Activated B cell treated with CpG ODN at 0.5 μM for 24 hours (primary cell): ENCODE measurements at places on chromosomes 13 and 19. TPM values are rescaled to one million over a fixed set of nuclear protein-coding genes. Genes with fewer than 3 reads are reported as not detected.

- no peak overlapping the region for H3K27ac ChIP-seq
- no peak overlapping the region for H3K4me3 ChIP-seq
- no peaks in the 10 kb centered on the region for H3K27me3 ChIP-seq
- peaks cover 32% of the 10 kb centered on the region for H3K4me1 ChIP-seq
Measured at GRCh38 chr13:113406321-113407102, 42.6 kb upstream of the GRTP1 start.

DNA sequence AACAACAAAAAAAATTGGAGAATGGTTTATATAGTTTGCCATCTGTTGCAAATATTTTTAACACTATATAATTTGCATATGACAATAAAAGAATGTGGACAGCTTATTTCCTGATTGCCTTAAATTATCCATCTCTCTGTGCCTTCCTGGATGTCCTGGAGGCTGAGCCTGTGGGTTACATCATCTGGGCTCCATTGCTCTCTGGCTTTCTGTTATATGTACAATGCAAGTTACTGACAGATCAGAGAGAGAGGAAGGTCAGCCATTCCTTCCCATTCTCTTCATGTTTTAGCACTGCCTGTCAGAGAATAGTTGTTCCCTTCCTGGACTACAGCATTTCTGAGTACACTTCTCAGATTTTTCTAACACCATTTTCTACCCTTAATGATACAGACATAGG, 758.3 kb upstream of the PCDH20 start:
- H3K27me3 ChIP-seq: no peaks in the 10 kb centered on the region
- no peak overlapping the region for H3K27ac ChIP-seq
- DNase-seq: no peak

- no peak for DNase-seq
- H3K4me3 ChIP-seq: no peak overlapping the region
- H3K36me3 ChIP-seq: no peaks in the 10 kb centered on the region
- H3K4me1 ChIP-seq: peaks cover 9% of the 10 kb centered on the region
Measured at GRCh38 chr19:39913682-39914333, 20.6 kb downstream of the FCGBP start.

DNA sequence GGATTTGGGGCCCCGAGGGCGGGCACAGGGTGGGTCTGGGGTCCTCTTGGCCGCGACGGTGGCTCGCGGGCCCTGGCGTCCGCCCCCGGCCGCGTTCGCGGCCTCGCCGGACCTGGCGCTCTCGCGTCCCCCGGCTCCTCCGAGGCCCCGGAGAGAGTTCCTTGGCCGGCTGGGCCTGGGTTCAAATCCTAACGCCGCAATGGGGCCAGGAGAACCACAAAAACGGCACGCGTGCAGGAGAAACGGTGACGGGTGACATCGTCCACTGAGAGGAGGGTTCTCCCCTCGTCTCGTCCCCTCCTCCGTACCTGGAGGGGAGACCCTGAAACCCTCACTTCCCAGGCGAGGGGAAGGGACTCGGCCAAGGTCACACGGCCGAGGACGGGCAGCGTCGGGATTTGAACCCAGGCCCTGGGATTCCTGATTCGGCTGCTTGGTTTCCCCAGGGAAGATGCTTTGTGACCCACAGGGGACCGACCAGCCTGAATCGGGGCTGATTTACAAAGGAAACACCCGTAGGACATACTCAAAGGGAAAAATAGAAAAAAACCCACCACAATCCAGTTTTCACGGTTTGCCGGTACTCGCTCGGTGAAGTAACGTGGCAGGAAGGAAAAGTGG, 624 bp downstream of the SAFB start:
- H3K27ac ChIP-seq: peak overlapping the region; percentile 99
- peaks cover 82% of the 10 kb centered on the region for H3K4me1 ChIP-seq
- no peak for DNase-seq
- H3K4me3 ChIP-seq: peak overlapping the region; percentile 100
- peaks cover 2% of the 10 kb centered on the region for H3K27me3 ChIP-seq
- H3K36me3 ChIP-seq: peaks cover 78% of the 10 kb centered on the region

DNA sequence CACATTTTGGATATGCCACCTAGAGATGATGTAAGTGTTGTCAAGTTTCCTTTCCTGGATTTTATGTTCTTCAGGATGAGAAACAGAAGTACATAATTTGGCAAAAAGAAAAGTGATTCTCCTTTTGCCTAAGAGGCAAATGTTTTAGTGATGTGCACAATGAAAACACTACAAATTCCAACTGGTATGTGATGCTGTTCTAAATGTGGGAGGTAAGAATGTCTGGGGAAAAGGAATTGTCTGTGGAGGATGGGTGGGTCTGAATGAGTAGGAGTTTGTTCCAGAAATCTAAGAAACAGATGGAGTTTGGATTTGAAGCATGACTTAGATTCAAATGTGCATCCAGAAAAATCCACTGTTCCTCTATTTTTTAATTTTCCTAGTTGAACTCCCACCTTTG, 473.6 kb upstream of the SPRY2 start:
- no peaks in the 10 kb centered on the region for H3K36me3 ChIP-seq
- H3K4me1 ChIP-seq: no peaks in the 10 kb centered on the region

GRCh38 chr19:23378948-23379347, 16.3 kb downstream of the ZNF91 start:
- DNase-seq: no peak
- no peak overlapping the region for H3K27ac ChIP-seq
- no peaks in the 10 kb centered on the region for H3K27me3 ChIP-seq
- H3K36me3 ChIP-seq: peaks cover 80% of the 10 kb centered on the region
- H3K4me3 ChIP-seq: no peak overlapping the region
- peaks cover 10% of the 10 kb centered on the region for H3K4me1 ChIP-seq

GRCh38 chr19:5339198-5339949, 1.2 kb downstream of the PTPRS start:
- no peaks in the 10 kb centered on the region for H3K36me3 ChIP-seq
- H3K27ac ChIP-seq: peak overlapping the region; percentile 65
- no peak for DNase-seq
- H3K4me1 ChIP-seq: peaks cover 30% of the 10 kb centered on the region
- peak overlapping the region; percentile 66 for H3K4me3 ChIP-seq

GRCh38 chr13:113022391-113022744, 53.4 kb downstream of the MCF2L start:
- peaks cover 12% of the 10 kb centered on the region for H3K4me1 ChIP-seq
- H3K4me3 ChIP-seq: no peak overlapping the region
- DNase-seq: no peak
- H3K36me3 ChIP-seq: peaks cover 2% of the 10 kb centered on the region
- H3K27ac ChIP-seq: no peak overlapping the region
- no peaks in the 10 kb centered on the region for H3K27me3 ChIP-seq

- peak overlapping the region; percentile 65 for H3K27ac ChIP-seq
- H3K27me3 ChIP-seq: no peaks in the 10 kb centered on the region
- peaks cover 62% of the 10 kb centered on the region for H3K4me1 ChIP-seq
- H3K36me3 ChIP-seq: no peaks in the 10 kb centered on the region
Measured at GRCh38 chr19:40143612-40144011, 47.6 kb upstream of the MAP3K10 start.

DNA sequence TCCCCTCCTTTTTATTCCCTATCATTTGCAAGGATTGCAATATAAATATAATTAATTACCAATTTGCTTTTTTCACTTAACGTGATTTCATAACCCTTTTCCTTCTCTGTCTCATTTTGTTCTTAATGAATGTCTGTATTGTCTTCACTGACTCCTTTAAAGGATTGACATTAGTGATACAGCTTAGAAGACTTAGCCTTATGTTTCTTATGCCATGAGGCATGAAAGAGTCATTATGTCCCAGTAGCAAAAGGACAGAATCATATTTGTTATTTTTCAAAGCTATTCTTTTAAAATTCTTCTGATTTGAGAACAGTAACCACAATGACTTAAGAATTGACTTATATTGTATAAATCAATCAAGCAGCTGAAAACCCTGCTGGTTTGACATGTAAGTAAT, 26.2 kb downstream of the SLC10A2 start:
- DNase-seq: no peak
- H3K4me1 ChIP-seq: no peaks in the 10 kb centered on the region
- no peak overlapping the region for H3K27ac ChIP-seq
- H3K4me3 ChIP-seq: no peak overlapping the region

DNA sequence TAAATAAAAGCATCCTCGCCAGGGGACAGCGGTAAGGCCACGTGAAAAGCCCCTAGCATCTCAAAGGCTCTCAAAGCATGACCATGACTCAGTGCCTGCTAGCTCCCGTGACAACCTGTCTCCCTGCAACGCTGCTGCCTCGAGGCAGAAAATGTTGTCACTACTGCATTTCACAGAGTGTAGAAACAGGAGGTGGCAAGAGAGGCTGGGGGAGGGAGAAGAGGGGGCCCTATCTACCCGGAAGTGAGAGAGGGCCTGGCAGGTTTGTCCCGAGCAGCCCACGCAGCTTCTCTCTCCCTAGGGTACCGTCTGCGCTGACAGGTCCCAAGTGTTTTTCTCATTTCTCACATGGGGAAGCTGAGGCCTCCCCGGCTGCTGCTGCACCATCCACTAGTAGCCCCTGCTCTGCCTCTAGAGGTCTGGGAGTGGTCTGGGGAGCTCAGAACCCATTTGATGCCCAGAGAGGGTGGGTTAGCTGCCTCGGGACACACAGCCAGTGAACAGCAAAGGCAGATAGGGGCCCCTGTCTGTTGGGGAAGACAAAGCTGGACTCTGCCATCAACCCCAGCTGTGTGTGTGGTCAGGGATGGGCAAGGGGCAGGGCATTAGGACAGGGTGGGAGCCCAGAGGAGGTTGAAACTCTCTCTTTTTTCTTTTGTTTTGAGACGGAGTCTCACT, 3.7 kb downstream of the TINCR start:
- H3K36me3 ChIP-seq: no peaks in the 10 kb centered on the region
- H3K27ac ChIP-seq: no peak overlapping the region
- no peaks in the 10 kb centered on the region for H3K4me1 ChIP-seq
- H3K4me3 ChIP-seq: no peak overlapping the region
- no peak for DNase-seq

The PSG6 gene
- total RNA-seq: not detected in 2 replicates

The FREM2 gene
- not detected in 2 replicates for total RNA-seq

The NUDT15 gene
- 5.5 and 6.2 TPM in 2 replicates for total RNA-seq

The VSTM2B gene
- total RNA-seq: not detected in 2 replicates

The ZNF90 gene
- 9.8 and 12.5 TPM in 2 replicates for total RNA-seq

The FFAR3 gene
- 0.16 TPM in 1 of 2 replicates, not detected in the other for total RNA-seq

The SLITRK5 gene
- total RNA-seq: not detected in 2 replicates
